Urinary bladder (tissue), 4 donors: ENCODE measurements at places on chromosomes 6 and 20. TPM values are rescaled to one million over a fixed set of nuclear protein-coding genes. Genes with fewer than 3 reads are reported as not detected.

DNA sequence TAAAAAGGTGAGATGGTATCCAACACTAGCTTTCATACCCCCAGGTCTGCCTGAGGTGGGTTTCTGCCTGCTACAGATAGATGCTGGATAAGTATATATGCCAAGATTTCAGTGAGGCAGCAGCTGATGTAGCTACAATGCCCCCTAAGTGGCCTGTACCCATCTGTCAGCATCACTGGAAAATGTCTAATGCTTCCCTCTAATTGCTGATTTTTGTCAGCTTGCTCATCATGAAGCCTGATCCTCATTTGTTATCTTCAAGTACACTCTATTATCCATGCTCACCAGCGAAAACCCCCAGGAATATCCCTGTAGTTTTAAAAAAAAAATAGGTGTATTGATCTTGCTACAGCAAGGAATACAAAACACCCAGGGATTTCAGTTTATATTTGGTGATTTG lies 32.2 kb downstream of the OPRM1 start:
- DNase-seq: no peak

GRCh38 chr6:29631860-29632731 lies 887 bp downstream of the GABBR1 start:
- DNase-seq: no peak

DNA sequence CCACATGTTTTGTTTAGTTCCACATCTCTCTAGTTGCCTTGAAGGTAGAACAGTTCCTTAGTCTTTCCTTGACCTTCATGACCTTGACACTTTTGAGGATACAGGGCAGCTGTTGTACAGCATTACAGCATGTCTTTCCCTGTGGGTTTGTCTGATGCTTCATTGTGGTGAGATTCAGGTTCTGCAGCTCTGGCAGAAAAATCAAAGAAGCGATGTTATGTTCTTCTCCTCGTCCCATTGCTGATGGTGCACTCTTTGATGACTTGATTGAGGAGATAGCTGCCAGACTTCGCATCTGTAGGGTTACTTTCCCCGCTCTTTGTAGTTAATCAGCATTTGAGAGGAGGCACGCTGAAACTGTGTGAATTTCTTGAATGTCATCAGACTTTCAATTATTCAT lies 12.0 kb downstream of the CEBPB start:
- no peak for DNase-seq

DNA sequence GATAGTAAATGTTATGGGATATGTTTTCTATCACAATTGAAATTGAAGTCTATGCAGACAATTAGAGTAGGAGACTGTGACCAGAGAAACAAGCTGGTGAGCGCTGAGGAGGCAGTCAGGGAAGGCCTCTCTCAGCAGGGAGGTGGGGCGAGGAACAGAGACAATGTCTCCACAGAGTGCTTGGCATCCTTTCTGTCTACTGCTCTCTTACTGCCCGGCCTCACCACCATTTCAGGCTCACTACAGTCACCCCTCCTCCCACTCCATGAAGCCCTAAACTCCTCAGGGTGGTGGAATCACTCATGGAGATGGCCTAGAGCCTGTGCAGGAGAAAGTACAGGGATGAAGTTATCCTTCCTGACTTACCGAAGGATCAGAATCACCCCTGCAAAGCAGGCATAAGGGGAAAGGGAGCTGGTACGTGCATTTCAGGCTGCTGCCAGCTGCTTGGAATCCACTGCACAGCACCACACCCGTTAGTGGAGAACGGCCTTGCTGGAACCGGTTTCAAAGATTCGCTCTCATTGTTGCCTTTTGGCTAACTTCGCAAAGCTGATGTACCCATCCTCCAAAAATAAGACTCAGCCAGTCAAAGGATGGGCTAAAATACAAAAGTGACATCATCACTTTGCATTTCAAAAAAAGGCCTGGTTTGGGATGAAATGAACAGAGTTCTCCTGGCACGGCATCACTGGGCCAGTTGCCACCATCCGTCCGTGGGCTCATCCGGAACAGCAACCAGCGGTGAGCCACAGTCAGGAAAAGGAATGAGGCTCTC lies 67.3 kb downstream of the SLC22A23 start:
- no peak for DNase-seq

Gene GRIK2
- 1.7 TPM for polyA plus RNA-seq

Gene PLAGL2
- 5.1 TPM for polyA plus RNA-seq

GRCh38 chr6:38782616-38783015 lies 67.5 kb downstream of the DNAH8 start:
- no peak for DNase-seq

- no peak for DNase-seq
Observed at GRCh38 chr20:20953738-20954618, 152.2 kb downstream of the LINC00237 start.

DNA sequence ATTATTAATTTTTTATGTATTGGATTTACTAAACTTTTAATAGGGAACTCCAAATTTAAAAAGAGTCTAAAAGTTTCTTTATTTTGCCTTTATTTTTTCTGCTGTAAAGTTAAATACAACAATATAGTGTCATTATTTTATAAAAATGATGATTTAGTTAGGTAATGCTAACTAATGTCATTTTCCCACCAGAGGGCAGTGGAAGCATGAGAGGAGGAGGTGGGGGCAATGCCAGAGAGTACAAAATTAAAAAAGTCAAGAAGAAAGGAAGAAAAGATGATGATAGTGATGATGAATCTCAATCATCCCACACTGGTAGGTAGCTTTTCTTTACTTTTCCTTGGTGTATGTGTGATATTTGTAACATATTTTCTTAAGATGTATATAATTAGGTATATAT lies 20.2 kb upstream of the FHL5 start:
- DNase-seq: no peak

- no peak for DNase-seq
Observed at GRCh38 chr6:116579143-116579542, 7.8 kb downstream of the RWDD1 start.

- DNase-seq: no peak
Observed at GRCh38 chr20:63423751-63424150, 48.7 kb downstream of the KCNQ2 start.

DNA sequence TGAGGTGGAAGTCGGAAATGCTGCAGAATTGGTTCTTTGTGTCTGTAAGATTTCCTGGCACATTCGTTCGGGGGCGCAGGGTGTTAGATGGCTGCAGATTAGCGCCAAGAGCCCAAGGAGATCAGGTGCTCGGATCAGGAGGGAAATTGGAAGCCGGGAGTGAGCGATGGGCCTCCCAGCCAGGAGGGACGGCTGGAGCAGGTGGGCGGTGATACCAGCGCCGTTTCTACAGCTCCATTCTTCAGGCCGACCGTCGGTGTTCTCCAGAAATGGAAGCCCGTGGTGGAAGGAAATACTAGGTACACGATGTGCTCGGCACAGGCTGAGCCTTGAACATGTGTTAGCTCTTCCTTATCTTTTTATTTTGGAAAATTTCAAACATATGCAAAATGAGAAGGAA lies 6.5 kb downstream of the SIRPA start:
- DNase-seq: no peak

GRCh38 chr20:60300374-60300773 lies 342.2 kb downstream of the CDH26 start:
- DNase-seq: no peak

Gene AVP
- polyA plus RNA-seq: not detected

Gene PAK5
- 0.05 TPM for polyA plus RNA-seq

GRCh38 chr6:170366248-170366960 lies 59.8 kb downstream of the FAM120B start:
- no peak for DNase-seq

Gene HLA-DRB5
- polyA plus RNA-seq: 3.4 TPM

- DNase-seq: no peak
Observed at GRCh38 chr20:6887966-6888365, 120.5 kb downstream of the BMP2 start.

Gene CCN2
- 506 TPM for polyA plus RNA-seq

- no peak for DNase-seq
Observed at GRCh38 chr20:23127506-23128279, 41.6 kb upstream of the CD93 start.

DNA sequence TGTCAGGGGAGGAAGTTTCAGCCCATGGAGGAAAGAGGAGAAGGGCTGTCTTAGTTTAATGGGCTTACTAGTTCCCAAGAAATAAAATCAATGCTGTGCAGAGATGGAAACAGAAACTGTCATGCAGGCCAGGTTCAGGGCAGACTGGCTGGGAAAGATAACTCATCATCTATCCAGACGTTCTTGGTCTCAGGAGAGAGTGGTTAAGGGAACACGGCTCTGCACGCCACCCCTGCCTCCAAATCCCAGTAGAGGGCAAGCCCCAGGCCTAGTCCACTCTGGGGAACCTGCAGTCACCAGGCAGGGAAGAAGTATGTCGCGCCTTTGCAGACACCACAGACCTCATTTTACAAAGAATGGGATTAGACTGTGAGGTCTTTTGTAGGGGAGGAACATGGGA lies 12.5 kb downstream of the ALDH8A1 start:
- no peak for DNase-seq
